ENCODE measurements at places on chromosomes 4 and X.

- DNase-seq = no peak
Measured at GRCh38 chrX:44890247-44890646, 17.3 kb downstream of the KDM6A start.

- no peak for DNase-seq
Measured at GRCh38 chrX:109879991-109880390, 122.9 kb upstream of the TMEM164 start.

DNA sequence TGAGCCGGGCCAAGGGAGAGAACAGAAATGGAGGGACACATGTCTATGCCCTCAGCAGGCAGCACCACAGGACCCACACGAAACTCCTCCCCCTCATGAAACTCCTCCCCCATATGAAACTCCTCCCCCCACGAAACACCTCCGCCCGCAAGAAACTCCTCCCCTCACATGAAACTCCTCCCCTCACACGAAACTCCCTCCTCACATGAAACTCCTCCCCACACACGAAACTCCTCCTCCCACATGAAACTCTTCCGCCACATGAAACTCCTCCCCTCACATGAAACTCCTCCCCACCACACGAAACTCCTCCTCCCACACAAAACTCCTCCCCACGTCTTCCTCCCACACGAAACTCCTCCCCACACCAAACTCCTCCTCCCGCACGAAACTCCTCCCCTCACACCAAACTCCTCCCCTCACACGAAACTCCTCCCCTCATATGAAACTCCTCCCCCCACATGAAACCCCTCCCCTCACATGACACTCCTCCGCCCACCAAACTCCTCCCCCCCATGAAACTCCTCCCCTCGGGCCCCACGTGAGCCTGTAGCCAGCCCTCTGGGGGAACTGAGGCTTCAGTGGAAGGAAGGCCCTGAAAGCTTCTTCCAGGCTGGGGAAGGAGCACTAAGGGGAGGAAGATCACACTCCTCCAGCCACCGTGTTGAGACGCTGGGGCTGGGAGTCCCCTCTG lies 15.2 kb downstream of the ADRA2C start:
- no peak for DNase-seq

- DNase-seq = no peak
Measured at GRCh38 chrX:108138814-108139702, 47.5 kb downstream of the ATG4A start.

- no peak for DNase-seq
Measured at GRCh38 chrX:9867753-9868152, 81.5 kb downstream of the SHROOM2 start.

DNA sequence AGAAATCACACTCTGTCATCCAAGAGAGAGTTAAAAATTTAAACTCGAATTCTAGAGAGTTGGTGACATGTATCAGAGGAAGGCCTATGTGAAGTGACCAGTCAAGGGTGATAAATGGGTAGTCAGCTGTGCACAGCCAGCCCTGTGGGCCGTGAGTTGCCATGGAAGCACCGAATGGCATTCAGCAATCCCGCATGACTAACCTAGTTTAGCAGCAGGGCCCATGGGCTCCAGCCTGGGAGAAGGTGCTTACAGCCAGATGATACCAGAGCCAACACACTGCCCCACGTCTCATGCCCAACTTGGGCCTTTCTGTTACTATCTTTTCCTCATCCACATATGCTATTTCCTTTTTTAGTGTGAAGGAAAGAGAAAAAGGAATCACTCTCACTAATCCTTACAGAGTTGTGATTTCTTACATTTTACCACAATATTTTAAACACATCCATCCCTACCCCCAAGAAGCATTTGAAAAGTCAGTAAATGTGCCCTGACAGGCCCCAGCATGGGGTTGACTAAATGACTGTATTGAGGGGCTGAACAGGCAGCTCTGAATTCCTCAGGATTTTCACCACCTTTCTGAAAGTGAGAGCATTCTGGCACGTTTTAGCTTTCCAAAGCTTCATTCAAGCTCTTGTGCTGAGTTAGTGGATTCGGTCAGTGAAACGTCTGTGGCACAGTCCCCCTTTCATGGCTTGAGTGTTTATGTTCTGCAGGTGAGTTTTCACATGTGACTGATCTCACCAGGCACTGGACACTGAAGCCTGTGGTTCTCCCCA lies 104.2 kb downstream of the AFF1 start:
- no peak for DNase-seq
